Germinal center (tissue), 1 donor: ENCODE measurements at places on chromosomes 16 and 17.

GRCh38 chr16:62462971-62463370 lies 426.7 kb upstream of the CDH8 start:
- DNase-seq = no peak

DNA sequence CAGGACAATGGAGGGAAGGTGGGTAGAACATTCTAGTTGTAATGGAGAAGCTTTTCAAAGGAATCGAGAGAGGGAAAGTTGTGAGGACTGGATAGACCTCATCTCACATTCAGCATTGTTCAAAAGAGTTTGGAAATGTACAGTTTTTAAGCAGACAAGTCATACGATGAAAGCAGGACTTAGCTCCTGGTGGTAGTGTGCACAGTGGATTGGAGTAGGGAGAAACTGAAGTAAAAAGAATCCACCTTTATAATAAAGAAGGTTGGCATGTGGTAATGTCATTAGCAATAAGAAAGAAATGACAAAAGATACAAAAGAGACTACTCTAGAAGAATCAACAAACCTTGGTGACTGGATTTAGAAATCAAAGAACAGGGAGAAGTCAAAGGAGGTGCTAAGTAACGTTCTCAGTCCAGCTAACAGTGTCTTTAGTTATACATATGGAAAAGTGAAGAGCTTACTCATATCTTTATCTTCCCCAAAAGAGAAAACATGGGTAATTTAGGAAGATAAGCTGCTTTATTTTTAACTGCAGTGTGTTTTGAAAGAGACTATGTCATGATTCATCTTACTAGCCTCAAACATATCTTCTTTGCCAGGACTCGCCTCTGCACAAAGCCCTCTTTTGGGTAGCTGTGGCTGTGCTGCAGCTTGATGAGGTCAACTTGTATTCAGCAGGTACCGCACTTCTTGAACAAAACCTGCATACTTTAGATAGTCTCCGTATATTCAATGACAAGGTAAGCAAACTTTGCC lies 18.7 kb upstream of the EVI2A start:
- DNase-seq = no peak

DNA sequence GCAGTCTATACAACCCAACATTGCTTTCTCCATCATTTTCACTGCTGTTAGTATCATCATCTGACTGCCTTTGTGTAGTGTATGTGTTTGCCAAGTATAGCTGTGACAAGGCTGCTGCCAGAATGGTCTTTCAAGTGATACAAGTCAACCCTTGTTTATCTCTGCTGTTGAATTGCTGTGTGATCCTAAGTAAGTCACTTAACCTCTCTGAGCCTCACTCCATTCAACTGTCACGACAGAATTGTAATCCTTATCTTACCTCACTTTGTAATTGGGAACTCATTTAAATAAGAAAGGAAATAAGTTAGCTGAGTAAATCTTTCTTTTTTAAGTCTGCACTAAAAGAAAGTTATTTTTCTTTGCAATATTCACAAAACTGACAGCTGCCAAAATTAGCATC lies 340.6 kb downstream of the CA10 start:
- no peak for DNase-seq

- peak; percentile 19 for DNase-seq
These were observed at the start of gene FN3K for GRCh38 chr17:82734987-82735866. FN3K (plus strand) TSS chr17:82735615; CDS start chr17:82735637, 22 bp downstream.

GRCh38 chr17:31541559-31541958 lies 150.1 kb downstream of the RAB11FIP4 start:
- no peak for DNase-seq

GRCh38 chr17:65334406-65334805 lies 197.2 kb downstream of the RGS9 start:
- no peak for DNase-seq

DNA sequence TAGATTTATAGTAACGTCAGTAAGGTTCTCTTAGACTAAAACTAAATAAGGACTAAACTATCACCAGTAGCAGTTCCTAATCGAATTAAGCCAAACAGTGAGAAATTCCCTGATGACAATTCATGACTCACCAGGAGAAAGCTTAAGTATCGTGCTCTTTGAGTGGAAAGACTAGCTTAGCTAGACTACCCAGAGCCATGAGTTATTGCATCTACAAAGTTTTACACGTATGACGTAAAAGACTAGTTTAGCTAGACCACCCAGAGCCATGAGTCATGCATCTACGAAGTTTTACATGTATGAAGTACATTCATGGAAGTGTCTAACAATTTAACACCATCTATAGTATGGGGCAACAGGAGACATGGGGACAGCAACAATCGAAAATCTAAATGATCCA lies 36.6 kb downstream of the UBE2G1 start:
- no peak for DNase-seq

- DNase-seq = no peak
These were observed 46.1 kb upstream of the ACSF3 start for GRCh38 chr16:89047331-89048089.

- no peak for DNase-seq
These were observed 921 bp upstream of the CDR2 start for GRCh38 chr16:22375117-22375962.

- DNase-seq = no peak
These were observed 227.9 kb downstream of the MAF start for GRCh38 chr16:79372503-79373184.

DNA sequence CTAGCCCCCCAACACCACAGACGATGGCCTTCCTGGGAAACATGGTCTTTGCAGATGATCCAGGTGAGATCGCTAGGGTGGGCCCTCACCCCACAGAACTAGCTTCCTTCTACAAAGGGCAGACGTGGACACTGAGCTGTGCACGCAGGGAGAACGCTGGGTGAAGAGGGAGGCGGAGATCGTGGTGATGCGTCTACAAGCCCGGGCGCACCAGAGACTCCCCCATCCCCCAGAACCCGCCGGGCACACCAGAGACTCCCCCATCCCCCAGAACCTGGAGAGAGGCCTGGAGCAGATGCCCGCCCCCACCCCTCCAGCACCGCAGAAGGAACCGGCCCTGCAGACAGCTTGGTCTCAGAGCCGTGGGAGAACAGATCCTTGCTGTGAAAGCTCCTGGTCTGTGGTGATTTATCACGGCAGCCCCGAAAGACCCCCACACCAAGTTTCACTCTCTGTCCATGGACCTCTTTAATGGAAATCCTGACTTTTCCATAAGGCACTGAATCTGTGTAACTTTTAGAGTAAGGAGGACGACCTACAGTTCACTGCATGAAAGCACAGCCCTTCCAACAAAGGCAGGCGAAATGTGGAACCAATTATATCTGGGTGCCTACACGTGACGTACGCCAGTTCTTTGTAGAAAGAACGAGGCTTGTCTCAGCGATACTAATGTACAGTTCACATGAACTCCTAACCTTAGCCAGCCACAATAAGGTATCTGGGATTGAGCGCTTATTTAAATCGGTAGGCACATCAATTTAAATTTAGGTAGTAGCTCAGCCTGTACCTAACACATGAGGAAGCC lies 88.5 kb downstream of the ANKRD11 start:
- no peak for DNase-seq

- DNase-seq = no peak
These were observed 50.1 kb downstream of the GTF3C1 start for GRCh38 chr16:27499659-27500055.
